Activated T-helper 1 cell treated with anti-CD3 and anti-CD28 coated beads, Interleukin-12 subunit alpha, Interleukin-12 subunit beta, Interleukin-2, Interleukin-4 antibody, amounts not matched to agents 30 ng/mL and 10 ng/mL and 1 ng/mL, durations not matched to agents 14 hours and 24 hours and 36 hours (primary cell): ENCODE measurements at places on chromosomes 2 and 18. TPM values are rescaled to one million over a fixed set of nuclear protein-coding genes. Genes with fewer than 3 reads are reported as not detected.

The GPR17 gene
- not detected in 2 replicates for total RNA-seq

GRCh38 chr18:37559194-37559593 lies 6.4 kb downstream of the CELF4 start:
- no peaks in the 10 kb centered on the region for H3K4me1 ChIP-seq
- no peak for DNase-seq
- no peak overlapping the region for H3K4me3 ChIP-seq
- H3K27ac ChIP-seq = no peak overlapping the region

DNA sequence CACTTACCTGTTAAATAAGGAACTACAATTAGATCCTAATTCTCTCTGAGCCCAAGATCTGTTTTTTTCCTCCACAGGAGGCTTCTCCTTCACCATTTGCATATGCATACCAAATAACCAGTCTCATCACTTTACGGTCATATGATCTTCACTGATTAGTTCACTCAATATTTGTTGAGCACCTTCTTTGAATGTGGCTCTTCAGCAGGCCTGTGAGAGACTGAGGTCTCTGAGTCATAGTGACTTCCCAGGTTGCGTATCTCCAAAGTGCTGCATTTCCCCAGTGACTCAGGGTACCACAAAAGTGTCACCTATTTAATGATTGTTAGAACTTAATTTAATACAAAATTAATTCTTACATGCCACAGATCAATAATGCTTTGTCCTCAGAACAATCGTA lies 108.8 kb upstream of the TRIB2 start:
- no peak for DNase-seq
- H3K4me3 ChIP-seq = no peak overlapping the region
- H3K27me3 ChIP-seq = peaks cover 9% of the 10 kb centered on the region

- H3K4me3 ChIP-seq = peak within 1 kb of the TSS; percentile 97
- peaks cover 47% of the 10 kb centered on the region for H3K4me1 ChIP-seq
- H3K36me3 ChIP-seq = peaks cover 2% of the 10 kb centered on the region
- peaks cover 9% of the 10 kb centered on the region for H3K27me3 ChIP-seq
- peak within 1 kb of the TSS; percentile 97 for H3K27ac ChIP-seq
- peak; percentile 35 for DNase-seq
Observed at GRCh38 chr2:160493227-160494028, at the start of gene RBMS1. RBMS1 (minus strand) TSS chr2:160493807; CDS start chr2:160493363, 444 bp downstream.
